ENCODE measurements at places on chromosomes 12 and 14. TPM values are rescaled to one million over a fixed set of nuclear protein-coding genes. Genes with fewer than 3 reads are reported as not detected.

DNA sequence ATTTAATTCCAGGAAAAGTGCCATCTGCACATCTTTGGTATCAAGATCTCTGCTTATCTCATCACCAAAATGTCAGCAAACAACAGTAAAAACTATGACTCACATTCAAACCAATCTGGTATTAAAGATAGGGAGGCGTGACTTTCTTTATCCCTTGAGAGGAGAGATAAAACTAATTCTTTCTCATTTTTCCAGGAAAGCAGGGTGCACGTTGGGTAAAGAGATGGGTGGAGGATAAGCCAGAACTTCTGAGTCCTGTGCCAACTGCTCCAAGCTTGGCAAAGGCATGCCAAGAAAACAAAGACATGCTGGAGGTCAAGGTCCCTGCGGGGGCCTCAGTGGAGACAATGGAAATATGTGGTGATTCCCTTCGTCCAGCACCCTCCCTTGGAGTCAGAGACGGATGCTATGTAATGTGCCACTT, 225.8 kb upstream of the PLXNC1 start:
- no peak for DNase-seq

- DNase-seq: no peak
Observed at GRCh38 chr14:20866963-20867362, 24.2 kb upstream of the RNASE3 start.

- DNase-seq: no peak
Observed at GRCh38 chr14:64541261-64541971, 875 bp downstream of the HSPA2 start.

TAS2R30 gene
- 0.73 TPM for total RNA-seq

DNA sequence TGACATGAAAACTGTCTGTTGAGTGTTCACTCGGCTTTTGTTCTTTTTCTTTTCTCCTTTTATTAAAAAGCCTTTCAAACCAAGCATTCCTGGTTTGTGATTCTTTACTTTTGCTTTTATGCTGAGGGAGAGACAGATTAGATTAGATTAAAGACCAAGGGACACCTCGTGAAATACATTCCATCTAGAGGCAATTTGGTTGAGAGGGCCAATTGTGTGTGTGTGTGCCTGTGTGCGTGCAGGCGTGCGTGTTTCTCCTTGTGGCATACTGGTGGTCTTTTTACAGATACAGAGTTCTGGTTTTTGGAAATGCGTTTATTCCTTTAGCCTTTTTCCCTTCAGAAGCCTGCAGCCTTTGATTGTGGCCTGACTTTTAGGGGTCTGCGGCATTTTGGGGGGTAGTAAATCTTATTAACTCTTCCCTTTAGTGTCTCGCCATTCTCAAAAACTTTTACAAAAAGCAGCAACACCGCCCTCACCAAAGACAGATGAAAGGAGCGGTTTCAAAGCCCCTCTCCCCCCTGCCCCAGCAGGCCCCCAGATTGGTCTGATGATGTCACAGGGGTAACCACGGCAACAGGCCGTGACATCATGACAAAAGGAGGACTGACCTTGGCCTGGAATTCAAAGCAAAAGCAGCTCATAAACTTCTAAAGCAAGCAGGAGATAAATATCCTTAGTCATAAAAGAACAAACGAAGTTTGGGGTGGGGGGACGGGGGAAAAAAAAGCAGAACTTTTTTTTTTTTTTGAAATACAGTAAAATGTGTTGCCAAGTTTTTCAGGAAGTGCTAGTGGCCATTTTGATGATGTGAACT, 84.1 kb upstream of the TBX3 start:
- no peak for DNase-seq

- DNase-seq: no peak
Observed at GRCh38 chr14:105508601-105509000, 17.6 kb downstream of the TEDC1 start.

- DNase-seq: no peak
Observed at GRCh38 chr12:97093187-97093683, 186.2 kb downstream of the NEDD1 start.

DNA sequence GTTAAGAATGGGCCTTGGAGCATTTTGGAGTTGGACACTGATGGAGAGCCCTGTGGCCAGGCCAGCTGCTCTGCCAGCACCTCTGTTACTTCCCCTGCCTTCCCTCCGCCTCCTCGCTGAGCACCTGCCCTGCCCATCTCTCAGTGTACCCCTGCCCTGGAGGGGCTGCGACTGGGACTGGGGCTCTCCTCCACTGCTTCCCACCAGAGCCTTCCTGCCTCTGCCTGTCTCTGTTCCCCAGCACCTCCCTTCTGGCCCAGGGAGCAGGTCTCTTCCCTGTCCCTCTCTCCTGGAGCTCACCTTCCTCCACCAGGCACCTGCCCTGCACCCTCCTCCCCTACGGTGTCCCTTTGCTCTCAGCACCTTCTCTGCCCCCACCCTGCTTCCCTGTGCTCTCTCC, 62.1 kb downstream of the WDR20 start:
- DNase-seq: no peak

Data from glomerular endothelial cell (primary cell).